Progenitor cell of endocrine pancreas (in vitro differentiated cells): ENCODE measurements at places on chromosomes 2 and 18.

DNA sequence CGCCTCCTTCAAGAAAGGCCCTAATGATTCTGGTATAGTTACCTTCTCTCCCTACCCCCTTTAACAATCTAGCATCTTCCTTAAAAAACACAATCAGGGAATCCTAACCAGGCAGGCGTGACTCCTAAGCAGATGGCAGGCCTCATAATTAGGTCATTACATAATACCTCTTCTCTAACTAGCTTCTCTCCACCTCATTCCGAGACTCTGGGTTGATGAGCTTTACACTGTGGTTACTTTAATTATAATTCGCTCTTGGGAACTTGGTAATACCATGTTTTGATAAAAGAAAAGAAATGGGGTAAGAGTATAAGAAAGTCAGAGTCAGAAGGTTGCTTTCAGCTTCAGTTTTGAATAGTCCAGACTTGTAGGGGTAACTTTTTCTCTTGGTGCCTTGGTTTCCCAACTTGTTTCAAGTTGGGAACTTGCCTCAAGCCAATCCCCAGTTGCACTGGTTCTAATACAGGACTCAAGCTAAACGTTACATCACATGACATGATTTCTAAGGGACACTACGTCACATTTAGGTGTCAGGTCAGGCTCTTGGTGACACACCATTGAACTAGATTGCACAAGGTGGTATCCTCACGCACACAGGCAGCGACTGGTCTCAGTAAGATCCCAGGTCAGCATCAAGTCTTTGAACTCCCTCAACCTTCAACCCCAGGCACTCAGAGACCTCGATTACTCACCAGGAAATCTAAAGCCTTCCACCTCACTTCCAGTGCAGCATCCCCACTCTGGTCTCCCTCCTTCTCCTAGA lies 59.2 kb downstream of the AAK1 start:
- DNase-seq: no peak

- DNase-seq: no peak
Measured at GRCh38 chr18:64210401-64210949, 61.6 kb upstream of the LINC00305 start.

GRCh38 chr2:138298900-138299299 lies 202.7 kb upstream of the SPOPL start:
- DNase-seq: no peak

GRCh38 chr2:207472343-207473048 lies 57.3 kb upstream of the CREB1 start:
- no peak for DNase-seq

DNA sequence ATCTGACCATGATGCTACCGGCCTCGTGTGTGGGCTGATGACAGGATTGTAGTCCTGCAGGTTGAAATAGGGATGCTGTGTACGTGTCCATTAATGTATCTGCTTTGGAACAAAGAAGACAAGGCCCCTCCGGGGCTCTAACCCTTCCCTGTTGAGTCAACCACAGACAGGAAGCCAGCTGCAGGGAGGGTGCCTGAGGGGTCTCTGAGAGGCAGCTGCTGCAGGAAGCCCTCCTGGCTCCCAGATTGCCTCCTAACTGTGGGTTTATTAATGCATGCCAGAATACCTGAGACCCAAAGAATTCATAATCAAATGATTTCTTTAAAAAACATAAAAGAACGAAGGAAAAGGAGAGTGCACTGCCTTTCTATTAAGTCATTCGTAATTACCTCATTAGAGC lies 140.4 kb downstream of the CELF4 start:
- DNase-seq: no peak

DNA sequence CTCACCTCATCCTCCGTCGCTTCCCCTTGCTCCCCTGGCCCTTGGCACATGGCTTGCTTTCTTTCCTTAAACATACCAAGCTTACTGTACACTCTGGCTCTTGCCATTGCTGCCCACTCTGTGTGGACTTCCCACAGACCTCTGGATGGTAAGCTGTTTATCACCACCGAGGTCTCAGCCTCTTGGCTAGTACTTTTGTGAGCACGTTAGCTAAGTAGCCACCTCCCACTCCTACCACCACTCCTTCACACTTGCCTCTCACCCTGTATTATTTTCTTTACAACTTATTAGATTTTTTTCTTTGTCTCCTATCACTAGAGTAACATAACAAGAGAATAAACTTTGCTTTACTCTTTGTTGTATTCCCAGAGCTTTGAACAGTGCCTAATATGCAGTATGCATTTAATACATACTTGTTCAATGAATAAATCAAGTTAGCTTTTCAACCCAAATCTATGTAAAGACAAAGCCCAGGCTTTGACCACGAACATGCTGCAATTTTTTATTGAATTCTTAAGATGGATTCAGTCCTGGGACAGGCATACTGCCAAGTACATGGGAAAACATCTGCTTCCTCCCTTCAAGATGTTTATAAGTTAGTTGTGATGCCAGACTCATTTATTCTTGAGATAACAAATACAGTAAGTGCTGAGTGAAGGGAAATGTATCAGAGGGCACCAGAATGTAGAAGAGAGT lies 25.0 kb upstream of the MSGN1 start:
- DNase-seq: no peak

DNA sequence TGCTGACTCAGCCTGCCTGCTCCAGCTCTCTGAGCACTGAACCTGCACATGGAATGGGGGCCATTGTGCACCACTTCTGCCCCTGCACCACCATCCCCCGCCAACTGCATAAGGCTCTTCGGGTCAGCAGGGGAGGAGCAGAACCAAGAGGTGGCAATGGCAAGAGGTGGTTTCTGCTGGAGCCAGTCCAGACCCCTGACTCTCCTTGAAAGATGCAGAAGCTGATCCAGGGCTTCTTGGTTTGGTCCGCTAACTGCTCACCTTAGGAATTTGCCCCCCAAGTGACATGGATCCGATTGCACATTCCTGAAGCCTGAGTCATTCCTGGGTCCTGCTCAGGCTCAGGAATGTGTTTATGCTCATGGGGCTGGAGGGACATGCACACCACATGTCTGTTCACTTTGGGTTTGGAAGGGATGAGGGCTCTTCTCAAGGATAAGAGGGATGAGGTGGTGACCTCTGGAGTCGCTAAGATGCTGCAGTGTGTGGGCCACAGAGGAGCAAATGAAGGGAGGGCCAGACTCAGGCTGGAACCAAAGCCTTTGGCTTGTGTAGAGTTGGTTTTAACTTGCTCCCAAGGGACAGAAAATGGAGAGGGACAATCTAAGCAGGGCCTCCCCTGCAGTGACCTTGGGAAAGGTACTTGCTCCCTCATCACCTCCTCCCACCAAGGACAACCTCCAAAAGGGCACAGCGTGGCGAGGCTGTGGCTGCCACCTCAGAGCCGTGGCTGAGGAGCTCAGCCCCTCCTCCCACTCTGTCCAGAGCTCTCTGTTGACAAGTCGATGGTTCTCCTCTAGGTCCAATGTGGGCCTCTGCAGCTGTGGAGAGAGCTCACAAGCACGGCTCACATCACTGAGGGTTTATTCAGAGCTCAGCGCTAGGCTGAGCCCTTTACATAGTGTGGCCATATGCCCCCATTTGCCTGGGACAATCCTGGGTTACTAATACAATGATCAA lies 66.2 kb downstream of the HS1BP3 start:
- DNase-seq: peak; percentile 50

GRCh38 chr2:60336442-60337141 lies 216.9 kb downstream of the BCL11A start:
- DNase-seq: no peak

DNA sequence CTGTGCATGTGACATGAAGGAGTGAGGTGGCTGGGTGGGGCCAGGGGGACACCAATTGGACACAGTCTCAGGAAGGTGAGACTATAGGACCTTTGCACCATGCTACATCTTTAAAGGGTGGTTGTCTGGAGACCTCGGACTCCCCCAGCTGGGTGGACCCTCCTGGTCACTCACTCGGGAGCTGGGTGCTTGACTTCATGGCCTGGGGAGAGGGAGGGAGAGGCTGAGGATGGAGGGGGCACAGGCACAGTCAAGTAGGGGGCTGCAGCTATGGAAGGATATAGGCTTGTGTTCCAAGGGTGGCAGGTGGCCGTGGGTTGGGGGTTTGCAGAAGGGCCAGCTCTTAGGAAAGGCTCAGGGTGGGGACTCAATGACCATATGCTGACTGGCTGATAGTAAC lies 7.1 kb upstream of the CELF4 start:
- no peak for DNase-seq

GRCh38 chr2:122421775-122422174 lies 666.3 kb downstream of the TSN start:
- DNase-seq: no peak

- no peak for DNase-seq
Measured at GRCh38 chr2:70570041-70570661, 16.5 kb upstream of the TGFA start.

DNA sequence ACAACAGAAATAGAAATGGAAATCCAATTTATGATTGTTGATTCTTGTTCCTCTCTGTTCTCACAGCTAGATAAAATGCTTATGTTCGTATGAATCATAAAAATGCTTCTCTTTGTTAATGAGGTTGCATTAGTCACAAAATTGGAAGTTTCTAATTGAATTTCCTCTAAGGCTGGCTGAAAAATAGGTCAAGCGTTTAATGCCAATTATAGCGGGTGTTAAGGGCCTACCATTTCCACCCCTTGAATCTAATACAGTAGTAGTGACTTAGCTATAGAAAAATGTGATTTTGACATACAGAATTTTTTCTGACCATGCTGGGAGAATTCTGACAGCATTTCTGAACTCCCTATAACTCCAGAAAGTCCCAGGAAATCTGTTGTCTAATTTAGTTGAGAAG lies 107.1 kb downstream of the TTN start:
- DNase-seq: no peak

- DNase-seq: no peak
Measured at GRCh38 chr18:28582724-28583123, 405.8 kb upstream of the CDH2 start.

DNA sequence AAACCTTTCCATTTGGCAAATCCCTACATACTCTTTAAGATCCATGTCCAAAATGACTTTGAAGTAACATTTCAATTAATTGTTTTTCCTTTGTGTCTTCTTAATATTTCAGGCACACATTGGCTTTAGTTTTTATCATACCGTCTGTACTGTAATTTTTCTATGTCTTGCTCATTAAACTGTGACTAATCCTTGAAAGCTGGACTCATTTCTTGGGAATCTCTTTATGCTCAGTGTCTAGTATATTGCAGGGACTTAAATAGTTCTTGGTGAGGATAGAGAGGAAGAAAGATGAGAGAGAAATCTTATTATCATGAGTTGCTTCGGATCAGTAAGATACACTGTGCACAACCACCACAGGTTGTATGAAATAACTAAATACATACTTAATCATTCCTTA lies 448.3 kb upstream of the ST6GAL2 start:
- no peak for DNase-seq

- no peak for DNase-seq
Measured at GRCh38 chr2:170917219-170917913, 11.7 kb upstream of the GORASP2 start.

DNA sequence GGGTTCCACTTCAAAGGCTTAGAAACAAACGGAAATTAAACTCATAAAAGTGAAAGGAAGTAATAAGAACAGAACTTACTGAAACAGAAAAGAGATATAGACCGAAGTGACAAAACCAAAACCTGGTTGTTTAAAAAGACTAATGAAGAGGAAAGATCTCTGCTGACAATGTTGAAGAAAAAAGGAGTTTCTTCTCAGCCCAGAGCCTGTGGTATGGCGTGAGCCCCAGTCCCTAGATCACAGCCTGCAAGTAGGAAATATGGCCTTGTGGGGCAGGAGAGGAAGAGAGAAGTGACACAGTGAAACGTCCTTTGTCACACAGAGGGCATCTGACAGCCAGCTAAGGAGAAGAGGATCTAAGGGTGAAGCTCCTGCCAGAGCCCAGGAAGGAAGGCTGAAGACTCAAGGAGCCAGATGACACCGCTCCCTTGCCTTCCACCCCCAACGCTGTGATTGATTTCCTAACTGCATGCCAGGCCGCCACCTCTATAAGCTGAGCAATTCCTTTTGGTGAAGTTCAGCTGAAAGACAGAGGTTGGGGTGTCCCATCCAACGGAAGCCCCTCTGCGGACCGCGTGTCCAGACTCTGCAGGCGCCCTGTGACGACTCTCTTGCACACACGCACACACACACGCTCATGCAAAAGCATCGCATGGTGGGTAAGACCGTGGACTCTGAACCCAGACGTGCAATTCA lies 141.1 kb downstream of the HDAC4 start:
- DNase-seq: no peak

DNA sequence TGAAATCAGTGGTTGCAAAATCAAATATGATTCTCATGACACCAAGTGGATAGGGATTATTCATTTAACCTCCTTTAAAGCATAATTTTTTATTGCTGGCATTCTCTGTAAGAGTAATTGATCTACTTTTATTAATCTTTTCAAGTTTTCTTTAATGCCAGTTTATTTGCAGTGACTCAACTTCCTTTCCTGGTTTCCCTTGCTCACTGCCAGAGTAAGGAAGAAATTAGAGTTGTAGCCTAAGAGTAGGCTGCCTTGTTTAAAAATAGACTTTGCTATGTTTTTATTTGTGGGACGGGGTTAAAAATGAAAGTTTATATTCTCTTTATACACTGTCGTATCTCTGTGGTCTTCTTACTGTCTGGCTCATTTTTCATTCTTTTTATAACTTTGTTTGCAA lies 148.6 kb downstream of the WDR7 start:
- DNase-seq: no peak

DNA sequence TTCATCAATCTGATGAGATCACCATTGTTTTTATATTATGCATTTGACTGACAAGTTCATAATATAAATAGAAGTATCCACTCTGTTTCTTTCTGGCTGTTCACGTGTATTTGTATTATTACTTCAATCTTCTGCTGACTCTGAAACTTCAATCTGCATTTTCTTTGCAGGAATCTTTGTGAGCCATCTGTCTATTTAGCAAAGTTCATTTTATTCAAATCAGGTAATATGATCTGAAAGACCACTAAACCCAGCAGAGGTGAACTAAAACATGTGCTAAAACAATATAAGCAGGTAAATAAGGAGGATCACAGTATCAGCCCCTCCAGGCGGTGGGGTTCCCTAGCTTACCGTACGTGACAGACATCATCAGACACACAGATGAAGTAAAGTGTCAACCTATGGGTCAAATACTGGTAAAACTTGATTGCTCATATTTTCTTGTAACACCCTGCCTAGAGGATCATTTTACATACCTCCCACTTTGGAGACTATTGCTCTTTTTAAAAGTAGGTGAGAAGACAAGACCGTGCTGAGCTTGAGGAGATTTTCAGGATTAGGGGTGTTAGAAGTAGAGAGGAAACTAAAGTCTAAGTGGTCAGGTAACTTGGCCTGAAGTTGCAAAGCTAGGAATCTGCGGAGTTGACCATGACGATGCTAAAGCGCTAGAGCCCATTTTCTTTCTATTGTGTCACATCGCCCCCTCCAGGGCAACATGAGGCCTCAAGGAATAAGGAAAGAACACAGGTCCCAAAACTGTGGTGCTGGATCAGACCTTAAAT lies 9.0 kb downstream of the DTNB start:
- peak; percentile 34 for DNase-seq

DNA sequence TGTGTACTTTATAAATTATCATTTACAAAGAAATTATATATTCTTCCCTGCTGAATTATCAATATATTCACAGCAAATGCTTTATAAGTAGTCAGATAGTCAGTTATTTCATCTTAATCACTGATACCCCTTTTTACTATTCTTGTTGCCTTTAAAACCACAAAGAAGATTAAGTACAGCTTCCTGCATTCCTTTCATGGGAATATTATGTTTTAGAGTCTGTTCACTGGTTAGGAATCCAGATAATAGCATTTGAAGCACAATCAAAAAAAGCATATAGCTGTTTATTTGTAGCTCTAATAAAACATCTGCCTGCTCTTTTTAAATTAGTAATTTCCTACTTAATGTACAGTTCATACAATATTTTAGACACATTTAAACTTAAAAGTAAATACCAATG lies 508.9 kb downstream of the FBXO15 start:
- no peak for DNase-seq

GRCh38 chr2:15275346-15275745 lies 285.8 kb downstream of the NBAS start:
- no peak for DNase-seq
